ENCODE measurements at places on chromosomes 3 and 15.

GRCh38 chr15:39585389-39585841 lies 4.5 kb downstream of the THBS1 start:
- DNase-seq = no peak

DNA sequence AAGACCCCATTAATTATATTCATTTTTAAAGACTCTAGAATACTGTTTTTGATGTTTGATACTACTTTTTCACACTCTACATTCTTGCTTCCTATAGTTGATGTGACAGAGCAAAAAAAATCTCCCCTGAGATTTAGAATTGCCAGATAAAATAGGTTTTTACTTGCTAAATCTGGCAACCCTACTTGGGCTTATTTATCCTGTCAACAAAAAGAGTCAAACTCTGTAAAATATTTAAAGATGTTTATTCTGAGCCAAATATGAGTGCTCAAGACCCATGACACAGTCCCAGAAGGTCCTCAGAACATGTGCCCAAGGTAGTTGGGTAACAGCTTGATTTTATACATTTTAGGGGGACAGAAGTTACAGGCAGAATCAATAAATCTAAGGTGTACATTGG lies 72.3 kb downstream of the DAPK2 start:
- no peak for DNase-seq

DNA sequence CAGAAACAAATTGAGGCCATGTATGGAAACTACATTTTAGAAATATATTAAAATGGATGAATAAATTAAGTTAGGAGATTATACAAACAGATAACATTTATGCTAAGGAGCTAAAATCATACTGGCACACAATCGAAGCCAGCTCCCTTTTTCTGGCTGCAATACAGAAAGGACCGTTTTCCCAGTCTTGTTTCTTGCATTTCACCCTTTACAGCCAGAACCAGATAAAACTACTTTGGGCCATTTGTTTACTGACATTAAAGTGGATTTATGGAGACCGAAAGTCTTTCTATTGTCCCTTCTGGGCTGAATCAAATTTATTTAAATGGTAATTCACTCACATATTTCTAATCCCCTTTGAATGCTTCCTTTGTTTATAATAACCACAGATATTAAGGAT lies 50.1 kb upstream of the CNTN3 start:
- no peak for DNase-seq

GRCh38 chr15:77650265-77650664 lies 17.6 kb upstream of the LINGO1 start:
- DNase-seq = no peak

DNA sequence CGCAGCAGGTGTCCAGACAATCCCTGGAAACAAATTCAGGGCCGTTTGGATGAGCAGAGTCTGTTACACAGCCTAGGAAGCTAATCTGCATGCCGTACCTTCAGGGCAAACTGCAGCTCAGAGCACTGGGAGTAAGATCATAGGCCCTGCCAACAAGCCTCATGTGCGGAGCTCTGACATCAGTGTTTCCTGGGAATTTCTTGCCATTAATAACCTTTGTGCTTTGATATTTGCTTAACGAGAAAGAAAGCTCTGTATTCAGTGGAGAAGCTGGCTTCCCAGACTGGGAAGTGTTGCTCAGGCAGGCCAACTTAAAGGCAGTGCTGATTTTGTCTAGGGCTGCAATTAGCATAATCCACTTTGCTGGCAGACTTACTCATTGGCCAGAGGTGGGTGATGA lies 116.1 kb upstream of the KLHL25 start:
- DNase-seq = no peak

DNA sequence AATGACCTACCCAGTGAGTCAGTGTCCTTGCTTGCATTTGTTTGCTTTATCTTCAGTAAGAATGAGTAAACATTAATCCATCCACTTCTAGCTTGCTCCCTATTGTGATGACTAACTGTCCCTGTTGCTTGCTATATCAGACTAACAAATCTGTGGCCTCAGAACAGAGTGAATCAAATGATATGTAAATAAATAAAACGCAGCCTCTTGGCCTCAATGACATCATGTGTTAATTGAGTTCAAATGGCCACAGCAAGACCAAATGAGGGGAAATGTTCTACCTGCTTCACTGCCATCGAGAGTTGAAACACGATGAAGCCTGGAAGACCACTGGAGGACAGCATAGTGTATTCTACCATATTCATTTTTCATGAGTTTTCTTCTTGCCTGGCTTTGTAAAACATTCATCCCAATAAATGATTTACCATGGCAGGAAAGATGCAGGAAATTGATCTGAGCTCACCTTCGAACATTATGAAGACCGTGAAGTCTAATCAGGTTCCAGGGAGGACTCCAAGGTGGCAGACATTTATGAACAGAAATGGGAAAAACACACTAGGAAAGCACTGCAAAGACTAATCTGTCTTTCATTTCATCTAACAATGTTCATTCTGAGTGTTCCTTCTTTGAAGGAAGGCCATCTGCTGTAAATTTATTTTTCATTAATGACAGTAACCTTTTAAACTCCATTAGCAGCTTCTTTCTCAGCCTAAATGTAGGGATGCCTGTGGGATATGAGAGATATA lies 1144.5 kb downstream of the TUSC7 start:
- no peak for DNase-seq

DNA sequence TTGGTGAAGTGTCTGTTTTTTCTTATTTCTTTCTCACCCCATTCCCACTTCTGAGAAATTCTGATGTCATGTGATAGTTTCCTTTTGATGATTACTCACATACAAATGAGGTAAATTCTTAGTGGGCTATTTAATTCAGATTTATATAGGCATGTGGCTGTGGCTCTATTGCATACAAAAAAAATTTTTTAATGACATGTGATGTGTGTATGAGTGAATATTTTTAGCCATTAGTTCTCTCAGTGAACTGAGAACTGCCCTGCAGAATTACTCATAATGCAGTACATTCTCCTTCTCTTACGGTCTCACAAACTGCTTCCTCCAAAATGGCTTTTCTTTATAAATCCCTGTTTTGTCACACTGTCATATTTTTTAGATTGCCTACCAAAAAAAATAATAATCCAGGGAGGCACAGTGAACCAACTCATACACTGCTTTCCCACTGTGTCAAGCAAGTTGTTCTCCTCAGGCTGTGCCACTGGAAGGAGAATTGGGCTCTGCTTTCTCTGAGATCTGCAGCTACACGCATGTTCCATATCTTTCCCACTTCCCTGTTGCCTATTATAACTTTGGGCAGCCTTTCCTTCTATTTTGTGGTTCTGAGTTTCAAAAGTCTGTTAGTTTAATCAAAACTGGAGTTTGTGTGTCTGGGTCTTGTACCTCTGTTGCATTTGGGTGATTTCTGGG lies 415.7 kb upstream of the THBS1 start:
- DNase-seq = no peak

Data from stimulated activated CD4-positive, alpha-beta T cell treated with anti-CD3 and anti-CD28 coated beads, TNF-alpha, amount 100 ng/mL, for 48 hours (primary cell).